ENCODE measurements at places on chromosomes 11 and 22.

GRCh38 chr11:71432761-71433647, 15.2 kb downstream of the DHCR7 start:
- DNase-seq = no peak

DNA sequence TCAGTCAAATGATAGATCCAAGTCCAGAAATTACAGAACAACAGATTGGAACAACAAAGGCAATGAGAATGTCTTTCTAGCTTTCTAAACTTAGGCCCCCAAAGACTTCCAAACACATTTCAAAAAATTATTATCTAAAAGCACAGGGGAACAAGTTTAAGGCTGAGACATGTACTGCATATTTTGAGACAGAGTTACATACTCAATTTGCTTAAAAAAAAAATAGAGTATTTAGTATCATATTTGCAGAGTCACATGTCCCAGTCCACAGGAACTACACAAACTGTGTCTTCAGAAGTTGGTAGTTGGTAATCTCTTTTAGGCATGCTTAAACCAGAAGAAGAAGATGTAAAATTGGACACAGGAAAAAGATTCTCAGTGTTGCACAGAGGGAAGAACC, 127.2 kb downstream of the MAML2 start:
- no peak for DNase-seq

GRCh38 chr22:37910890-37911672, 5.0 kb downstream of the MICALL1 start:
- DNase-seq = no peak

DNA sequence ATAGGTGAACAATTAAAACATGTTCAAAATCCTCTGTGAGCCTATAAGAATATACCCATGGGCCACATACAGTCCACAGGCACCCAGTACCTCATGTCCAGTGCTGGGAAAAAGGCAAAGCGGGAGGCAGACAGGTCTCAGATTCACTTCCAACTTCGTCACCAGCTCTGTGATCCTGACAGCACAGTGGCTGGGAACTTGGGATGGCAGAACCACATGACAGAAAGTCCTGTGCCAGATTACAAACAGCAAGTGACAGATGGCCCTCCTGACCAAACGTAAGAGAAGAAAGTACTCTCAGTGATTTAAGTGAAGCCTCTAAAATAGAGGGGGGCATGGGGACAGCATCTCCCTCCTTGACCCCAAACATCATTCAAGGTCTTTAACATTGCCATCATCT, 5.8 kb downstream of the SLC1A2 start:
- no peak for DNase-seq

- DNase-seq = no peak
These were observed 72.3 kb downstream of the BDNF start for GRCh38 chr11:27627979-27628378.

DNA sequence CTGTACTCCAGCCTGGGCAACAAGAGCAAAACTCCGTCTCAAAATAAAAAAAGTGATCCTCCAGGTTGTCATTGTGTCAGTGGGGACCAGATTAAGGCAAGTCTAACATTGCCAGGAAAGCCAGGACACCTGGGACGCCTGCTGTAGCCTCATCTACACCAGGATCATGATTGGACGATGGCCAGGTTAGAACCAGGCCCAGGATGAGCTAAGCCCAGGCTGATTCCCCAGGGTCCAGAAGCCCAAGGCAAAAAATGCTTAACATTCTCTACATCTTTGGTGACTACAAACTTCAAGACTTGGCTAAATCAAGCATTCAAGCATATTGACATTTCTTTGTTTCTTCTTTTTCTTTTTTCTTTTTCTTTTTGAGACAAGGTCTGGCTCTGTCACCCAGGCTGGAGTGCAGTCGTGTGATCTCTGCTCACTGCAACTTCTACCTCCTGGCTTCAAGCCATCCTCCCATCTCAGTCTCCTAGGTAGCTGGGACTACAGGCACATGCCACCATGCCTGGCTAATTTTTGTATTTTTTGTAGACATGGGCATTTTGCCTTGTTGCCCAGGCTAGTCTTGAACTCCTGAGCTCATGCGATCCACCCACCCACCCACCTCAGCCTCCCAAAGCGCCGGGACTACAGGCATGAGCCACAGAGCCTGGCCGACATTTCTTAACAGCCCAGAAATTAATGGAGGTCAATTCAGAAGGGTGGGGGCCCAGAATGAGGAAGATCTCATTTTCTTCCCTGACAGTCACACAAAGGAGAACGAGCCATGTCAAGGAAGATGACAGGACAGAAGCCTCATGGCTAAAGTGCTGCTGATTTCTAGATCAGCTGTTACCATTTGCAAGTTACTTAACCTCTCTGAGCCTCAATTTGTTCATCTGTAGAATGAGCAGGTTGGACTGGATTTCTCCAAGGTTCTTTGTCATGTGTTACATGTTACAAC, 12.5 kb upstream of the PTPRJ start:
- DNase-seq = no peak

DNA sequence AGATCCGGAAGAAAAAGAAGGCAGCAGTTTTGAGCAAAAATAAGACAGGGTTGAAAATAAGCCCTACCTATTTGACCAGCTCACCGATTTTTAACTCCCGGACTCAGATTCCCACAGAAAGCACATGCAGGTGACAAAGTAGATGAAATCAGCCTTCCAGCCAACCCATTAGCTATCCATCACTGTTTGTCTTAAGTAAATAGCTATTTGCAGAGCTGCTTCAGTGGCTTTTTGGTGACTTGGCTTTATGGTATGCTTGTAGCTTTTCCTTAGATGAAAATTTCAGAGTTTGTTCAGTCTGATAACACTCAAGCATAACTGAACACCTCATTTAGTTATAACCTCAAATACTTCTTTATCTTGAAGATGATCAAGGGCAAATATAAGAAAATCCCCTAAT, 192.6 kb downstream of the HIPK3 start:
- no peak for DNase-seq

- no peak for DNase-seq
These were observed 350.8 kb downstream of the DLG2 start for GRCh38 chr11:85276332-85276731.

- no peak for DNase-seq
These were observed 122.5 kb upstream of the ZC3H12C start for GRCh38 chr11:109970516-109971183.

- no peak for DNase-seq
These were observed 668 bp downstream of the MADD start for GRCh38 chr11:47270331-47271271.

- DNase-seq = no peak
These were observed 2042.8 kb upstream of the RAG2 start for GRCh38 chr11:38640854-38641253.

GRCh38 chr11:134580610-134580975, 168.6 kb upstream of the B3GAT1 start:
- no peak for DNase-seq

DNA sequence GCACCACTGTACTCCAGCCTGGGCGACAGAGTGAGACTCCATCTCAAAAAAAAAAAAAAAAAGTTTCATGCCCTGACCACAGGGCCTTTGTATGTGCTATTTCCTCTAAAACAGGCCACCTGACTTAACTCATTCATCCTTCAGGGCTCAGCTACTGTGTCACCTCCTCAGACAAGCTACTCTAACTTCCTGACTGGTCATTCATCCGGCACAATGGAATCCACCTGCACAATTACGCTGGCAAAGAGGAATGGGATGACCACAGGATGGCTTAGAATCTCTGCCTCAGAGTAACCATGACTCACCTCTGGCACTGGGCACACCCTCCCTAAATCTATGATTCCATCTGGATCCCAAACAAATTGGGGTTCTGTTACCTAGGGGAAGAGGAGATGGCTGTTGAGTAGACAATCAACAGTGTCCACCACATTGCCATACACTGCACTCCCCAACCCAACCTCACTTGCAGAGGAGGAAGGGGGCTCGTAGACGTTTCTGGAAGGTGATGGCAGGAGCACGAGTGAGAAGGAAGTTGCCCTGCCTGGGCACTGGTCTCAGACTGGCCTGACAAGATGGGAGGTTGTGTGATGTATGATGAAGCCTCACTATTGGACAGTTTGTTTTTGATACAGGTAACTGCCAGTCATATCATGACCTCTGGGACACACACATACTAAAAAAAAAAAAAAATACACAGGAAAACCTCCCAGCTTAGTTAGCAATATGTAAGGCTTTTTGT, 22.8 kb upstream of the HMOX1 start:
- DNase-seq = no peak

DNA sequence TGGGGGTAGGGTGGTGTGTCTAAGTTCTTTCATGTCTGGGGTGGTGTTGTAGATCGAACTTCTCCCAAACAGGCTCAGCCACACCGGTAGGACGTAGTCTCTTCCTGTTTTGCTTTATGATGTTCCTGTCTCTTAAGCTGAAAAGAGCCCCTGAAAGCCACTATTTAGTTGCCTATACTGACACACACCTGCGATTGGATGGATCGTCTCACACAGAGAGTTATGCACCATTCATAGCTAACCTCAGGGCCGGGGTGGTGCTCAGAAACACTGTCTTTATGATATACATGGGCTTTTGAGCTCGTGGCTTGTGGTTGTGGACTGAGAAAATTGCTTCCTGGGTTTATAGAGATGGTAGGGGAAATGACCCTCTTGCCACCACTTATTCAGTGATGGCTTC, 137.6 kb downstream of the TEAD1 start:
- no peak for DNase-seq

- no peak for DNase-seq
These were observed 5.2 kb downstream of the TRIM29 start for GRCh38 chr11:120132645-120133185.

DNA sequence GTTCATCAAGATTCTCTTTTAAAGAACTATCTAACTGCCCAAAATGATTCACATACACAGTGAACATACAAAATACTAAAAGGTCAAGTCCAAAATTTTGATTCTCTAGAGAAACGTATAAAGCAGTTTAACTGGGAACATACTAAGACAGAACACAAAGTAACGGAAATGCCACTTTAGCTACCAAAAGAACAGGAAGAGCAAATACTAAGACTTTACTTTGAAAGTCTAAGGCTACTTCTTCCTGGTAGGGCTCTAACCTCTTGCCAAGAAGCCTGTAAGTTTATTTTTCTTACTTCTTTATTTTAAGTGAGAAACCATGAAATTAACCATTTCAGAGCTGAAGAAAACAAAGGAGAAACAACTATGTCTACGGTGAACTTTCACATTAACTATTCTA, 6.2 kb downstream of the PICALM start:
- DNase-seq = no peak

DNA sequence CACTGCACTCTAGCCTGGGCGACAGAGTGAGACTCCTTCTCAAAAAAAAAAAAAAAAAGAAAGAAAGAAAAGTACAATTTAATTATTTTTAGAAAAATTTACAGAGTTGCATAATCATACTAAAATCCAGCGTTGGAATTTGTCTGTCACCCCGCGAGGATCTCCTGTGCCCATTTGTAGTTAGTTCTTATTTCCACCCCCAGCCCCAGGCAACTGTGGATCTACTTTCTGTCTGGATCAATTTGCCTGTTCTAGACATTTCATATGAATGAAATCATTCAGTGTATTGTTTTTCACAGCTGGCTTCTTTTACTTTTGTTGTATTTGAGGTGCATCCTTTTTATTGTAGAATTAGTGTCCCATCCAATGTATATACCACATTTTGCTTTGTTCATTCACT, 102.6 kb upstream of the RASSF10 start:
- no peak for DNase-seq

DNA sequence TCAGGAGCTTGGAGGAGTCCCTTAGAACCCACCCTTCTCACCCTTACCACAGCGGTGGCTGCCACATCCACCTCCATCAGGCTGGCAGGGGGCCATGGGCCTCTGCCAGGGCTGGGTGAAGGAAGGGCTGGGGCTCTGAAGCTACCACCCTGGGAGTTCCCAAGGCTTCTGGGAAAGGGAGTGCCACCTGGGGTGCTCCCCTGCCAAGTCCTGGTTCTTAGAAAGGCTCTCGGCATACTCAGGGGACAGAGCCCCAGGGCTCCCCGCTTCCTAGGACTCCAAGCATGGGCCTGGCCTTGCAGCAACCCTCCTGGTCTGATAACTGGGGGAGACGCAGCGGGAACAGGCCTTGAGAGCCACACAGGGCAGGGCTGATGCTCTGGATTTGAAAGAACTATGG, 438 bp upstream of the PLA2G3 start:
- DNase-seq = no peak

DNA sequence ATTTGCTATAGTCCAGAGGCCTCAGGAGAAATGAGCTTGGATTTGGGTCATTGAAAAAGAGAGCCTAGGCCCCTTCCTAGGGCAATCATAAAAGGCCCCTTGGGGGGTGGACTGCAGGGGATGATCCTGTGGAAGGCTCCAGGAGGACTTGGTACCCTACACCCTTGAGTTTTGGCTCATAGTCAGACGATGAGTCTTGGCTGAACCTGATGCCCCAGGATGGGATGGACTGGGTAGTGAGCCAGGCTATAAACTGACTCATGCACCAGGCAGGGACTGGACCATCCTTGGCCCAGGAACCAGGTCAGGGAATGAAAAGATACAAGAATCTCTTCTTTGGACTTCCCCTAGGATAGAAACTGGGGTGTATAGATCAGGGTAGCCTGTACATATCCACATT, 54.2 kb downstream of the NAV2 start:
- no peak for DNase-seq

- DNase-seq = no peak
These were observed 185.3 kb upstream of the CTSC start for GRCh38 chr11:88522624-88523385.

DNA sequence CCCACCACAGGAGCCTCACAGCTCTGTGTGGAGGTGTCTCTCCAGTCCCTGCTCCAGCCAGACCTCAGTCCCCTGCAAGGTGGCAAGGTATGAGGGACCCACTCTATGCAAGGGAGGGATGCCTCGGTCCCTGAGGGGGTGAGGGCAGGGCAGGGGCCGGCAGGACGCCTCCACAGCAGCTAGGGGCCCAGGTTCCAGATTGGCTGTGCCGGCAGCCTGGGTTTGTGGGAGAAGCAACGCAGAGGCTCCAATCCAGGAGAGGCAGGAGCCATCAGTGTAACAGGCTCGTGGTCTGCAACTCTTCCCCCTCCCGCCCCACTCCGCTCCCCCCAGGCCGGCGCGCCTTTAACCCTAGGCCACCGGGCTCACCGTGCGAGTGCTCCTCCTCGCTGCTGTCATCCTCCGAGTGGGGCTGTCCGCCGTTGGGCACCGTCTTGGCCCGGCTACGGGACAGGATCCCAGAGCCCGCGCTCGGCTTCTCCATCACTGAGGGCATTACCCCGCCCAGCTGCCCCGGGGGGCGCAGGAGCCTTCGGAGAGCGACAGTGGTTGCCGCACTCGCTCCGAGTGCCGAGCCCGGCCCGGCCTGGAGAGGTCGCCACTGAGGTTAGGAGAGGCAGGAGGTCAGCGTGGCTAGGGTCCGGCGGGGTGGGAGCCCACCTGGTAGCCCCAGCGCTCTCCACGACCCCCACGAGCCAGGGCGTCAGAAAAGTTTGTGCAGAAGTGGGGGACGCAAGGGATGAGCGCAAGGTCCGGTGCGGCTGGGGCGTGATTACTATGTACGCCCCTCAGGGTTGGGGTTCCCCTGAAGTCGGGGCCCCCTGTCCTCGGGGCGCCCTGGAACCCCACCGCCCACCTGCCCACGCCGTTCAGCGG, 765 bp downstream of the RCOR2 start:
- no peak for DNase-seq

GRCh38 chr22:23485490-23485889, 94.6 kb downstream of the IGLL1 start:
- no peak for DNase-seq

GRCh38 chr22:27113211-27113635, 455.8 kb downstream of the MIAT start:
- DNase-seq = no peak

- no peak for DNase-seq
These were observed 17.4 kb upstream of the DDX17 start for GRCh38 chr22:38523479-38523878.
